NCI-H1417 treated with DMSO at 0.1 percent for 48 hours (cell line): ENCODE measurements at places on chromosomes 16 and 17.
A peak's percentile ranks its signal among the peaks of the same experiment; 100 is the strongest.

GRCh38 chr16:14600164-14600563 lies 29.9 kb downstream of the PARN start:
- no peak for DNase-seq

- DNase-seq, result no peak
Observed at GRCh38 chr17:39092692-39093230, 58.7 kb downstream of the PLXDC1 start.

- no peak for DNase-seq
Observed at GRCh38 chr16:80969114-80969484, 37.6 kb downstream of the CMC2 start.

GRCh38 chr16:78425891-78426510 lies 326.5 kb downstream of the WWOX start:
- no peak for DNase-seq

DNA sequence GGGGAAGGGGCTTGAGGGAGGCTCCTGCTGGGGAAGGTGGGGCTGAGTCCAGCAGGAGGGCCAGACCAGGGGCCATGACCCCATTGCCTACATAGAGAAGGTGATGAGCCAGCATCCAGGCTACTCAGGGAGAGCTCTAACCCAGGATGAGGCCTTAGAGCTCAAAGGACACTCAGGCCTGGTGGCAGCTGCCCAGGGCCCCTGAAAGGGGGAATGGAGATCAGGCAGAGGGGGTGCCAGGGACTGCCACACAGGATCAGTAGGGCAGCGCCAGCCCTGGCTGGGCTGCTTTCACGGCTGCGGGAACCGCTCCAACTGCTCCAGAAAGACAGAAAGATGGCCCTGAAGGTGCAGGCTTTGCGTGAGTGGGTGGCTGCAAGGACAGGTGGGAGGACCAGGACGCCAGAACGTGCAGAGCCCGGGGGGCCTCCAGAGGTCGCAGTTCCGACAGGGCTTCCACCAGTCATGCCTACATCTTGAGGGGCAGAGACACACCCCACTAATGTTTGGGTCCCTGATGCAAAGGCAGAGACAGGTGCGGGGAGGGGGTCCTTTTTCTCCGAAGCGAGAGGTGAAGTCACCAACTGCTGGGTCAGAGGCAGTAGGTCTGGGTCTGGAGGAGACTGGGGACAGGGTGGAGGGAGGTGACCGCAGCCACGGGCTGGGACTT lies 882 bp upstream of the ATP6V0C start:
- no peak for DNase-seq

DNA sequence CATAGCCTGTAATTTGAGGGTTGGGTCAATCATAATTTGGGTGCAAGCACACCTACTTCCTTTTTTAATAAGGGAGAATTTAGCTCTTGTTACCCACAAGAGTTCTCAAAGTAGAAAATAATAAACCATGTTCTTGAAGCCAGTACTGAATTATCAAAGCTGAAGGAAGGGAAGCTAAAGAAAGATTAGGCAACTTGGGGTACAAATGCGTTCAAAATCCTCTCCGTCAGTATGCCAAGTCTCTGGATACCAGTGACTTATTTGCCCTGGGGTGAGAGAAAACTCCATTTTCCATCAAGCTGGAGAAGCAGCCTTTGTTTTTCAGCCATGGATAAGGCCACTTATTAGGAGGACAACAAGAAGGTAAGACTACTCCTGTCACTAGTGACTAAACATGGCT lies 23.5 kb upstream of the DHRS13 start:
- no peak for DNase-seq

DNA sequence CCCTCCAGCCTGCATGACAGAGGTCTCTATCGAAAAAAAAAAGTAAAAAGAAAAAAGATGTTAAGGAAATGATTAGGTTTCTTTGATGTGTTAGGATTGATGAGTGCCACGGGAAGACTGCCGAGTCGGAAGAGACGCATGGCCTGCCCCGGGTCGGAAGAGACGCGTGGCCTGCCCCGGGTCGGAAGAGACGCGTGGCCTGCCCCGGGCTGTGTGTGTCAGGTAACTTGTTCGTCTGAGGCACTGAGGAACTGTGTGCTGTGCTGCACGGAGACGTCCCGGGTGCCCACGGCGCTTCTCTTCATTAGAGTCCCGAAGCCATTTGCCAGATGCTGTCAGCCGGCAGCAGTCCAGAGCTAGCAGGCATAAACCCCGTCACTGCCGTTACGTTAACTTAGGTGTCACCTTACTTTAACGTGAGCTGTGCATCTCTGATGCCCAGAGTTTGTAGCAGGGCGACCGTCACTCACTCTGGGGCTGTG lies 40.5 kb upstream of the FASN start:
- no peak for DNase-seq

- DNase-seq, result no peak
Observed at GRCh38 chr16:73878611-73879010, 418.0 kb upstream of the PSMD7 start.

GRCh38 chr16:46555951-46556350 lies 65.2 kb downstream of the SHCBP1 start:
- DNase-seq, result no peak

- DNase-seq, result no peak
Observed at GRCh38 chr16:55706739-55707384, 51.1 kb downstream of the SLC6A2 start.

GRCh38 chr17:47686276-47686635 lies 7.7 kb upstream of the TBKBP1 start:
- DNase-seq, result no peak

DNA sequence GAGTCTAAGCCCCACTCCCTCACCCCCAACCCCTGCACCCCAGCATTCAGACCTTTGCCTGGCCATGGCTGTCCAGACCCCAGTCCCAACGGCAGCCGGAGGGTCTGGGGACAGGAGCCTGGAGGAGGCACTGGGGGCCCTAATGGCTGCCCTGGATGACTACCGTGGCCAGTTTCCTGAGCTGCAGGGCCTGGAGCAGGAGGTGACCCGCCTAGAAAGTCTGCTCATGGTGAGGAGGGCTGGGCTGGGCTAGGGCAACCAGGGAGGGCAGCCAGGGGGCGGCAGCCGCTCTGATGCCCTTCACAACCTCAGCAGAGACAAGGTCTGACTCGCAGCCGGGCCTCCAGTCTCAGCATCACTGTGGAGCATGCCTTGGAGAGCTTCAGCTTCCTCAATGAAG lies 14.4 kb downstream of the RIPOR1 start:
- DNase-seq, result no peak

GRCh38 chr16:12060751-12061150 lies 84.2 kb downstream of the SNX29 start:
- DNase-seq, result no peak

- no peak for DNase-seq
Observed at GRCh38 chr16:88806491-88807111, 3.0 kb downstream of the CDT1 start.

DNA sequence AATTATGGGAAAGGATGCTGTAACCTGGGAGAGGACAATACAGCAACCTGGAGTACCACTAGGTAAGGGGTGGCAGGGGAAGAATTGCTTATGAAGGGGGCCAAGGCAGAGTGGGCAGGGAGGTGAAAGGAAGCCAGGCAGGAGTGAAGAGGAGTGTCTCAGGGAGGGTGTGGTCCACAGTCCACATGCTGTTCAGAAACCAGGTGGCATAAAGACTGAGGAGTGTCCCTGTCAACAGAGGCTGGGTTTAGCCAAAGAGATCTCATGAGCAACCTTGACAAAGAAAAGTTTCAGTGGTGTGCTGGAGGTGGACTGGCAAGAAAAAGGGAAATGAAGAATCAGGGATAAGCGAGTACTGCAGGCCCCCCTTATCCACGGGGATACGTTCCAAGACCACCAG lies 88.4 kb downstream of the SPACA3 start:
- DNase-seq, result no peak

DNA sequence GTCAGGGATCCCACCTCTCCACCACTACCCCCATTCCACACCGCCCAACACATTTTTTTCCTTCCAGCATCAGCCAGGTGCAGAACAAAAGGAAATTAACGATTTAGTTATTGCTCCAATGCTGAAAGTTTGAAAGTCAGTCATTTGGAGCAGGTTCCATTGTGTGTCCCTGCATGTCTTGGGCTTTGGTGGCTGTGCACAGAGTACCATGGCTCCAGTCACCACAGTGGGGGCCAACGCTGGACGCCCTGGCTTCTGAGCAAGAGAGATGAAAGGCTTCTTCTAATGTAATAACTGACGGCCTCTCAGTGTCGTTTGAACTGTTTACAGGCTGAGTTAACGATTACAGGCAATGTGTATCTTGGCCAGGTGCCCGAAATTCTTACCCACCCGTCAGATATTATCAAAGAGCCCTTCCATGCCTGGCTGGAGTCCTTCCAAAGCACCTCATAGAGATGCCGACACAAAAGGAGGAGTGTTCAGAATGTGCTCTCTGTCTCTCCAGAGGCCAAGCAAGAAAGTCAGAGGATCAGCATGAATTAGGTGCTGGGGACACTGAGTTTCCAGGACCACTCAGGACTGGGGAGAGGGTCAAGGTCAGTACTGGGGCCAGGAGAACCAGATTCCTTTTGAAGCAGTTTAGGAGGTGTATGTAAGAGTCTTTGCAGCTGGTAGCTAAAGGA lies 25.9 kb downstream of the RNF43 start:
- peak; percentile 58 for DNase-seq
